ENCODE measurements at places on chromosomes 11 and 22.

- peak; percentile 65 for DNase-seq
Observed at GRCh38 chr11:19673924-19674729, 38.5 kb upstream of the NAV2 start.

DNA sequence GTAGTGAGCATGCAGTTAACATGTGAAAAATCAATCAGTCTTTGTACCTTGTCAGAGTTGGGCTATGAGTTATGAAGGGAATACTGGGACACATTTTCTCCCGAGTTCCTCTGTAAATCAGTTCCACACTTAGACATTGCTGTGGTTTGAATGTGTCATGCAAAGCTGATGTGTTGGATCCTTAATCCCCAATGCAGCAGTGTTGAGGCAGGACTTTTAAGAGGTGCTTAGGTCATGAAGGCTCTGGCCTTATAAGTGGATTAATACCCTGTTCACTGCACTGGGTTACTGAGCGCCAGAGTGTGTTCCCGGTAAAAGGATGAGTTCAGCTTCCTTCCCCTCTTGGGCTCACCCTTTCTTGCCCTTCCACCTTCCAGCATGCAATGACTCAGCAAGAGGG, 742.1 kb upstream of the TENM4 start:
- no peak for DNase-seq

GRCh38 chr11:77806415-77806814, 14.1 kb downstream of the RSF1 start:
- DNase-seq = no peak

- DNase-seq = no peak
Observed at GRCh38 chr11:62902932-62903331, 18.2 kb downstream of the CHRM1 start.

- DNase-seq = peak; percentile 59
Observed at GRCh38 chr22:37316875-37317371, 34.6 kb downstream of the CYTH4 start.
